ENCODE measurements at places on chromosomes 13 and 19.

GRCh38 chr13:94065741-94066140 lies 413.7 kb downstream of the DCT start:
- DNase-seq, result no peak

DNA sequence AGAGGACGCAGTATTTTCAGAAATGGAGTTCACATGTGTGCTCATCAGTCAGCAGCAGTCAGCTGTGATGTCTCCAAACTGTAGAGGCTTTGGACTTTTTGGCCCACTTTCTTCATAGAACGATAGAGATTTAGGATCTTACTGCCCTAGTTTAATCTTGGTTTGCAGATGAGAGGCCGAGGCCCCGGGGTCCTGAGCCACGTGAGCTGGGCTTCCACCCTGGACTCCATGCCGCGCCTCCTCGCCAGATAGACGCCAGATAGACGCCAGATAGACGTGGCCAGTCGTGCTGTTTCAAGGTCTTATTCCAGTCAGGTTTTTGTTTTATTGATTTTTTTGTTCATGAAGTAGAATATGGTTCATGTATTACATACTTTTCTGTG lies 11.7 kb upstream of the MCF2L start:
- no peak for DNase-seq

GRCh38 chr19:40976134-40976533 lies 14.9 kb upstream of the CYP2B6 start:
- no peak for DNase-seq

DNA sequence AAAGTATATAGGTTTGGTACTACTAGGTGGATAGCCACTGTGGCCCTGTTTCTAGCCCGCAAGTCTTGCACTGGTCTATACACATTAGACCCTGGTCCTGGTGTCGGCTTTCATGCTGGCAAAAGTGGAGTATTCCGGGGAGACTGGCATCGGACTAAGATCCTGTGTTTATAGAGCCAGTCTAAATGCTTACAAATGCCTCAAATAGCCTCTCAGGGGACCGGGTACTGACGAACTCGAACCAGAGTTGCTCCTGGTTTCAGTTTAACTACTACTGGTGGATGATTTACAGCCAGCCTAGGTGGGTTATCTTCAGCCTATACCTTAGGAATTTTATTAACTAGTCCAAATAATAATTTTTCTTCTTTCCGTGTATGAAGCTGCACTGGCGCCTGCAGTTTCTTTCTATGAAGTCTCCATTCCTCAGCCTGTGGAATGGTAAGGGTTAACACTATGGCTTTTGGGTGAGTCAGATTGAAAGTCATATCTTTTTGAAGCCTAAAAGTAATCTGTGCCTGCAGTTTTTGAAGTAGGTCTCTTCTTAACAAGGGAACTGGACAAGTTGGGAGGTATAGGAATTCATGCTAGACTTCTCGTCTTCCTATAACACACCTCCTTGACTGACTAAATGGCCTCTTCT lies 51.3 kb downstream of the OR10H4 start:
- DNase-seq, result no peak

GRCh38 chr13:27860743-27861142 lies 59.1 kb upstream of the PDX1 start:
- DNase-seq, result no peak

- no peak for DNase-seq
Observed at GRCh38 chr13:101970341-101970740, 431.5 kb downstream of the FGF14 start.

- peak; percentile 35 for DNase-seq
Observed at GRCh38 chr19:44943801-44944249, 1.8 kb downstream of the APOC4 start.

DNA sequence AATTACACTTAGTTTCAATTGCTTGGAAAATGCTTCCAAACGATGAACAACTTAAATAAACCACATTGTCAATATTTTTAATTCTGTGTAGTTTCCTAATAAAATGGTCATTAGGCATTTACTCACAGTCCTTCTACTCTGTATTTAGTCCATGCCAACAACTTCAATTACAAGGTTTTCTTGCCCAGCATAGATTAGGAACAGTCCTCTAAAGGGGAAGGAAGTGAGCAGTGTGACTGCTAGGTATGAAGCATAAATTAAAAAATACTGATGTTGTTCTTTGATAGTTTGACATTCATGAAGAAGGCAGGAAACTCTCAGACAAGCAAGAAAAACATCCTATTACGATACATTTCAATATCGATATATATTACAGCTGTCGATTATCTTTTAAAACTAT lies 716.0 kb upstream of the PCDH9 start:
- no peak for DNase-seq

DNA sequence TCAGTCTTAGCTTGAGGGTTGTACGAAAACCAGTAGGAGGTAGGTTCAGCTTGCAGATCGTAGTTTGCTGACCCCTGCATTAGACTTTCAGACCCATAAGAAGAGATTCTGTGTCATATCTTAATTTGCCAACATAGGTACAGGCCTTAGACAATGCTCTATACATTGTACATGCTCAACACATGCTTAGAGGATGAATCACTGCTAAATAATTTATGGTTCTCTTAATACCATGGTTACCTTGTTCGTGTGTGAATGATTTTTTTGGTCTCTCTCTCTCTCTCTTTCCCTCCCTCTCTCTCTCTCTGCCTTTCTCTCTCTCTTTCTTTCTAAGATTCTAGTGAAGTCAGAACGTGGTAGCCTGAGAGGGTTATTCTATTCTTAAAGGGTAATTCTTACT lies 112.2 kb downstream of the FGF14 start:
- DNase-seq, result no peak

- no peak for DNase-seq
Observed at GRCh38 chr13:103731959-103732358, 665.7 kb upstream of the SLC10A2 start.

- DNase-seq, result peak; percentile 43
Observed at GRCh38 chr13:19864024-19864745, 736 bp upstream of the ZMYM5 start.

DNA sequence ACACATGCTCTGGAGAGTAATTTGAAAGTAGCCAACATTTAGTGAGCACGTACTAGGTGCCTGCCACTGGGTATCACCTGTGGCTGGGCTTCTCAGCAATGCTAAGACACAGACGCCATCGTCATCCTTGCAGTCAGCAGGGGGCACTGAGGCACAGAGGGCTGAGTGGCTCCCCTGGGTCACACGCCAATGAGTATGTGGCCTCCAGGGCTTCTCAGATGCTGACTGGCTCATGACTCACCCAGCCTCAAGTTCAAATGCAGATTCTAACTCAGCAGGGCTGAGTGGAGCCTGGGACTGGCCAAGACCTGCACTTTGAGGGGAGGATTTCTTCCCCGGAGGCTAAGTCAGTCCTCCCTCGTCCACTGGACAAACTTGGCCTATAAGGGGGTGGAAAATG lies 115.1 kb upstream of the CACNA1A start:
- no peak for DNase-seq

DNA sequence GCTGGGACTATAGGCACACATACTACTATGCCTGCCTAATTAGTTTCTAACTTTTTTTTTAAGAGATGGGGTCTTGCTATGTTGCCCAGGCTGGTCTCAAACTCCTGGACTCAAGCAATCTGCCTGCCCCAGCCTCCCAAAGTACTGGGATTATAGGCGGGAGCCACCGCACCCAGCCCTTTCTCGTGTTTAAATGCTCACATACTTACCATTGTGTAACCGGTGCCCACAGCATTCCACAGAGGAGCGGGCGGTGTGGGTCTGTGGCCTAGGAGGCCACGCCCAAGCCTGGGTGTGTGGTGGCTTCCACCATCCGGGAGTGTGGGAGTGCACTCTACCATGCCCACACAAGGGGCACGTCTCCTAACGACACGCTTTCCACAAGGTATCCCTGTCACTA lies 7.7 kb downstream of the LMNB2 start:
- no peak for DNase-seq

DNA sequence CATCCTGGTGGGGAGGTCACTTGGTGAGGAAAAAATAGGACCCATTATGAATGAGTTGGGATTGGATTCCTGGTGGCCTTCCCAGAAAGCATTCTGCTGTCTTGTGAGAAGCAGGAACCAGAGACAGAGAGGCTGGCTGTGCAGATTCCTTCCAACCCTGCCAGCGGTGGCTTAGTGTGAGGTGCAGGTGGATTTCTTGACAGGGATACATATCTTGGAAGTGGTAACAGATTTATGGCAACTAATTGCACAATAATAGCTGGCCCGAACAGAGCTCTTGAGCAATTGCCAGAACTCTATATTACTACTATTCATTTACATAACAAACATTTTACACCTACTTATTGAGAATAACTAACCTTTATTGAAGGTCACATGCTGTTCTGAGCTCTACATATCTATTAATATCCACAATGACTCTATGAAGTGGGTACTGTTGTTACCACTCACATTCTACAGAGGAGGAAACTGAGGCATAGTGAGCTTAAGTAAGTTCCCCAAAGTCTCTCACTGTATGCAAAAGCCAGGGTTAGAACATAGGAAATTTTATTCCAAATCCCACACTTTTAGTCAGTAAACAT lies 173.9 kb upstream of the SERP2 start:
- DNase-seq, result no peak

DNA sequence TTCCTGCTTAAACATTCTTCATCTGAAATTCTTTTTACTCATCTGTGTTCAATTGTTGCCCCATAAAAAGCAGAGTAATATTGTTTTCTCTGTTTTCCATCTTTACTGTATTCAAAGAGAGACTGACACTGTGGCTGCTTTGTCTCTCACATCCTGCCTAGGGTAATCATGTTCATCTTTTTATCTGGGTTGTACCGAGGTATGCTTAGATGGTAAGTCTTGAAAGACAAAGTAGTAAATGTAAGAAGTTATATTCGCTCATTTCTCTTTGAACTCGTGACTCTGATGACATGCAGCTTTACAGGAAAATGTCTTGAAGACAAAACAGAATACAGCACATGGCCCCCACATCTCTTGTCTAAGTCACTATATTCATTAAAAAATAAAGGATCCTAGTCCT lies 20.0 kb upstream of the CYSLTR2 start:
- no peak for DNase-seq

DNA sequence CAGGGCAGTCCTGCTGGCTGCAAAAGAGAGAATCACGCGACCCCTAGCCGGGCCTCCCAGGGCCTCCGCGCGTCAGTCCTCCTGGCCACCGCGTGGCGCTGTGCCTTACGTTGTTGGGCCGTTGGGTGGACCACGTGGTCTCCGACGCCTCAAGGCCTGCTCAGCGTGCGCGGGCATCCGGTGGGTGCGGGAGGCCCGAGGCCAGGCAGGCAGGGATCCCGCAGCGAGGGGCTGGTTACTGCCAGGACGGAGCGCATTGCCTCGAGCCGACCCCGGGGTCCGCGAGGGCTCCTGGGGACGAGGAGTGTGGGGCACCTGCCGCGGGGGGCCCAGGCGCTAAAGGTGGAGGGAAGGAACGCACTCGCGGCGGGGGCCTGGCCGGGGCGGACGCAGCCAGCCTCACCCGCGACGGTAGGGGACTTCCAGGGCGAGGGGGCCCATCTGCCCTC lies at the start of gene TDRD12:
TSS of gene TDRD12 (plus strand) at position 157 of the 449 bp plus-strand sequence. CDS start 306 bp downstream, outside the sequence.
- DNase-seq, result no peak

DNA sequence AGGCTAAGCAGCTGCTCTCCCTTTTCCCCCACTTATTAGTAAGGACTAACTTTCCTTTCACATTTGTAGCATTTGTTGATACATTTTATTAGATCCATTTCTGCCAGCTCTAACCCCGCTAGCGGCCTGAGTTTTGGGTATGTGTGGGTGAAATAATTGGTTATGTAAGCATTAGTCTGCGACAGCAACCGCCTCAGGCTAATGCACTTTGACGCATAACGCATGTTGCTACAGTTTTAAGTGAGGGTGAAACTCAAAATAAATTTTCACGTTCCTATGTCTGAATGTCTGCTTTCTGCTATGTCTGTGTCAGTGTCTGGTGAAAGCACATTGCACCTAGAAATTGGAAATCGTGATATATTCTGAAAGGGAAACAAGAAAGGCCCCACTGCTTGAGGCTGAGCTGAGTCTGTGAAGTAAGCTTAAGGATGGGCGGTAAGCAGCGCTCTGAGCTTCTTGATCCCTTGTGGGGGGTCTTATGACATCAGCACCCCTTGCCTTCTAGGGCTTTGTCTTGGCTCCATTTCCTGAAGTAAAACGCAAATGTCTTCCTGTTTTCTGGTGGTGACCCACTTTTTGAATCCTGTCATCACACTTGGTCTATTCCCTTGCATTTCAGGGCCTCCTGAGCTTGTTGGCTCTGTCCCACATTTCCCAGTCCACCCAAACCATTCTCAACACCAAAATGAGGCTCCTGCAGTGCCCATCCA lies 648.3 kb upstream of the ARGLU1 start:
- no peak for DNase-seq

DNA sequence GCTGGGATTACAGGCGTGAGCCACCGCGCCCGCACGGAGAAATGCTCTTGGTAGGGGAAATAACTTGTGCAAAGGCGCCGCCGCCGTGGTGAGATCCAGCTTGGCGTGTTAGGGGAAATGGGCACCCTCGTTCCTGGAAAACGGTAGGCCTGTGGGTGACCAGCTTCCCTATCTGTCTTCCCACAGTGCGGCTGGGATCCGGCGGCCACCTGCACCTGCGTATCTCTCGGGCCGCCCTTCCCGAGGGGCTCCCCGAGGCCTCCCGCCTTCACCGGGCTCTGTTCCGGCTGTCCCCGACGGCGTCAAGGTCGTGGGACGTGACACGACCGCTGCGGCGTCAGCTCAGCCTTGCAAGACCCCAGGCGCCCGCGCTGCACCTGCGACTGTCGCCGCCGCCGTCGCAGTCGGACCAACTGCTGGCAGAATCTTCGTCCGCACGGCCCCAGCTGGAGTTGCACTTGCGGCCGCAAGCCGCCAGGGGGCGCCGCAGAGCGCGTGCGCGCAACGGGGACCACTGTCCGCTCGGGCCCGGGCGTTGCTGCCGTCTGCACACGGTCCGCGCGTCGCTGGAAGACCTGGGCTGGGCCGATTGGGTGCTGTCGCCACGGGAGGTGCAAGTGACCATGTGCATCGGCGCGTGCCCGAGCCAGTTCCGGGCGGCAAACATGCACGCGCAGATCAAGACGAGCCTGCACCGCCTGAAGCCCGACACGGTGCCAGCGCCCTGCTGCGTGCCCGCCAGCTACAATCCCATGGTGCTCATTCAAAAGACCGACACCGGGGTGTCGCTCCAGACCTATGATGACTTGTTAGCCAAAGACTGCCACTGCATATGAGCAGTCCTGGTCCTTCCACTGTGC lies 2.4 kb downstream of the GDF15 start:
- peak; percentile 71 for DNase-seq

DNA sequence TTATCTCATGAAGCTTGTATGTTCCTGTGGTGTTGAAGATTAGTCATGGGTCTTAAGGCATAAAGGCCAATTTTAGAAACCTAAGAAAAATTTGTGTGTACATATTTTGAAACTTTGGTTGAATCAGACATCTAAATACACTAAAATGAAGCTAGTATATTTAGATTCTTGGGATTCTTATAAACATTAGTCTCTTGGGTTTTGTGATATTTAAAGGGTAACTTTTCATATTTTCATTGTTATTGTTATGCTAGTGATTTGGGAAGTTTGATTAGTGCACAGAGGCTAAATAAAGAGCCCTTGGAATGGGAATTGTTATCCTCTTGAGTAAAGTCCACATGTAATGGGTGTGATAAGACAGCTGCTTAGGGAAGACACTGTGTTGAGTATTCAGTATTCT lies 24.5 kb downstream of the UBA2 start:
- DNase-seq, result no peak
